ENCODE measurements at places on chromosomes 1 and 21. TPM values are rescaled to one million over a fixed set of nuclear protein-coding genes. Genes with fewer than 3 reads are reported as not detected.

ZSWIM5 gene
- total RNA-seq, result 0.79 TPM

CAPZA1 gene
- 19.7 TPM for total RNA-seq

DNA sequence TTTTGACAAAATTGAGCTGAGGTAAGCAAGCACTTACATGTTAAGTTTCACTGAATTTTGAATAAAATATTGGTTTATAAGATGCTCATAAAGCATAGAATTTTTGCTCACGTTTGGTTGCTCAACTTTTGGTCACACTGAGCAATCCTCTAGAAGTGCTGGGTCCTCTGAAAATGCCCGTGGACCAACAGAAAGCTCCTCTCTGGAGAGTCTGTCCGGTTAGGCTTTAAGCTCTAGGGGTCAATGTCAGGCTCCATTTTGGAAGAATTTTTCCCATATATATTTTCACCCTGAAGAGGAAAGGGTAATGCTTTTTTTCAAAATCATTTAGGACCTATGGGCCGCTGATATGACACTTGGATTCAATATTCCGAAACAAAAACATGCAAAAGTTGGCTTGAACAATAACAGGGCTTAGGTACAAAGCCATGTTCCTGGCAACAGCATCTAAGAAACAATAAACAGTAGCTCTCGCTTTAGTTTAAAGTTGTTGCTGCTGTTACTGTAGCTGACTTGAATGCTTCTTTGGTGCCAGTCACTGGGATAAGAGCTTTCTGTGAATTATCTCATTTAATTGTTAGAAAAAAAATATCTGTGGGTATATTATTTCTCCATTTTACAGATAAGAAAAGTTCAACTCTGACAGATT is 131.7 kb upstream of the ESRRG start:
- no peaks in the 10 kb centered on the region for H3K4me1 ChIP-seq
- no peak overlapping the region for H3K4me3 ChIP-seq
- DNase-seq, result no peak
- H3K27me3 ChIP-seq, result no peaks in the 10 kb centered on the region

DNA sequence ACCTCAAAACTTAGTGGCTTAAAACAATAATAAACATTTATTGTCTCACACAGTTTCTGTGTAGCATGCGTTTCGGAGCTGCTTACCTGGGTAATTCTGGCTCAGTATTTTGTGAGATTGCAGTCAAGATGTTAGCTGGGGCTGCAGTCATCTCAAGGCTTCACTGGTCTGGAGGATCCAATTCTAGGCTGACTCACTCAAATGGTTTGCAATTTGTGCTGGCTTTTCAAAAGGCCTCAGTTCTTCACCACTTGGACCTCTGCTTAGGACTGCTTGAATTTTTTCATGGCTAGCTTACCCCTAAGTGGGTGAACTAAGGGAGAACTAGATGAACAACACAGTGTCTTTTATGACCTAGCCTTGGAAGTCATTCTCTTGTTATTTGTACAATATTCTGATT is 21.0 kb downstream of the XPR1 start:
- no peak for DNase-seq
- H3K4me3 ChIP-seq, result no peak overlapping the region
- H3K36me3 ChIP-seq, result no peaks in the 10 kb centered on the region
- H3K27me3 ChIP-seq, result no peaks in the 10 kb centered on the region
- no peaks in the 10 kb centered on the region for H3K4me1 ChIP-seq

DNA sequence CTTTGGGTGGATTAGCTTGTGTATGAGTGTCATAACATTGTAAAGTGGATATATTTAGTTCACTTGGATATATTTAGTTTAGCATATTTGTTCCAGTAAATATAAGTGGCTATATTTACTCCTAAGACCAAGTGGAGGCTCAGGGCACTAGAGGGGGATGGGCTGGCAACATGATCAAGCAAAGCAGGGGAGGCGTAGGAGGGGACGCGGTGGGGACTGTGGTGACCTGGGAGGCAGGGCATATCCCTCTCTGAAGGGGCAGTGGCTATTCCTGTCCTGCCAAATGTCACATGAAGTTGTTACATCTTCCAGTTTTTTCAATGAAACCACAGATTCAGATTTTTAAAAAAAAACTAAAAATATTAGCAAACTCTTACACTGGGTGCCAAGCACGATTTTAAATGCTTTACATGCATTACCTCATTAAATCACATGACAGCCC is 51.9 kb upstream of the EDN2 start:
- H3K27ac ChIP-seq, result peak overlapping the region; percentile 74
- H3K36me3 ChIP-seq, result no peaks in the 10 kb centered on the region
- no peak overlapping the region for H3K4me3 ChIP-seq
- peaks cover 36% of the 10 kb centered on the region for H3K4me1 ChIP-seq
- H3K27me3 ChIP-seq, result no peaks in the 10 kb centered on the region
- no peak for DNase-seq

- no peak for DNase-seq
- H3K27ac ChIP-seq, result no peak overlapping the region
- H3K27me3 ChIP-seq, result no peaks in the 10 kb centered on the region
Measured at GRCh38 chr1:233240371-233240770, 55.2 kb downstream of the PCNX2 start.

- H3K36me3 ChIP-seq, result no peaks in the 10 kb centered on the region
- H3K27me3 ChIP-seq, result no peaks in the 10 kb centered on the region
- no peak overlapping the region for H3K27ac ChIP-seq
- no peaks in the 10 kb centered on the region for H3K4me1 ChIP-seq
- no peak overlapping the region for H3K4me3 ChIP-seq
Measured at GRCh38 chr1:229943988-229944743, 122.9 kb upstream of the GALNT2 start.

DNA sequence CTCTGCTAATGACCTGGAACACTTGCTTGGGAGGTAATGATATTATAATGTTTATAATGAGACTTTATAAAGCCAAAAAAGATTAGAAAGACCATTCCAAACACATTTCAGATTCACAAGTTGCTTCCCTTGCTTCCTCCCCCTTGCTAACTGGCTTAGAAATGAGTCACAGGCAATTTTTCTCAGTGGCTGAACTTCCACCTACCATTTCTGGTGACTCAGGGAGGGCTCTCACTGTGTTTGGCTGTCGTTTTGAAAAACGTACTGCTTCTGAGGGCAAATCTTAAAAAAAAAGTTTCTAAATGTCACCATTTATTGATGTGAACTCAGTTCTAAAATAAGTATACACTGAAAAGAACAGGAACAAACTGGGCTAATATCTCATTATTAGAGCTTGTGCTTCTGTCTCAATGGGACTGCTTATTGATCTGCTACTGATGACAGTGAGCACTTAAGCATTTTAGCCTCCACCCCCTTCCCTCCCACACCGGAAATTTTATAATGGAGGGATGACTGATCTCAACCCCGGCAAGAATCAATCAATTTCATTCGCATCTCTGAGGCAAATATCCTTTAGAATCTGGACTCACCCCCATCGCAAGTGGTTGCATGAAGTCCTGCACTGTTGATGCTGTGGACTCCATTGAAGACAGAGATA is 278.3 kb downstream of the KCTD3 start:
- no peaks in the 10 kb centered on the region for H3K36me3 ChIP-seq
- DNase-seq, result no peak
- H3K4me3 ChIP-seq, result no peak overlapping the region
- no peak overlapping the region for H3K27ac ChIP-seq
- H3K27me3 ChIP-seq, result no peaks in the 10 kb centered on the region
- H3K4me1 ChIP-seq, result no peaks in the 10 kb centered on the region

GRCh38 chr1:156750191-156750672 is 1.2 kb downstream of the HDGF start:
- H3K4me3 ChIP-seq, result peak overlapping the region; percentile 99
- DNase-seq, result no peak
- peaks cover 39% of the 10 kb centered on the region for H3K4me1 ChIP-seq
- no peaks in the 10 kb centered on the region for H3K36me3 ChIP-seq
- peak overlapping the region; percentile 100 for H3K27ac ChIP-seq

- H3K36me3 ChIP-seq, result no peaks in the 10 kb centered on the region
- no peak overlapping the region for H3K27ac ChIP-seq
- no peak overlapping the region for H3K4me3 ChIP-seq
Measured at GRCh38 chr1:147585640-147586383, 44.5 kb downstream of the BCL9 start.

DNA sequence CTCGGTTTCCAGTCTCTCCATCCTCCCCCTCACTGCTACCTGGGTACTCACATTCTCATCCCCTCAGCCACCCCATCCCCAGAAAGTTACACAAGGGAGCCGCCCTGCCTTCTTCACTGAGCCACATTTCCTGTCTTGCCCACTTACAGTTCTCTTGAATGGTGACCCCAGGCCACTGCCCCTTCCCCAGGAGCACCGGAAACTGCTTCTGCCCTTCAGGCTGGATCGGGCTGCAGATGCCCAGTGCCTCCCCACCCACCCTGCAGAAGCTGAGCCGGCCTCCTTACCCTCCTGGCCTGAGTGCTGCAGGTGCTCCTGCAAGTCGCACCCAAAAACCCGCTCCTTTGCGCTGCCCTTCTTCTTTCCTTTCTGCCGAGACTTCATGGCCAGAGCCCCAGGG is 450 bp downstream of the ARHGAP30 start:
- no peak for DNase-seq
- peak overlapping the region; percentile 51 for H3K27ac ChIP-seq
- H3K36me3 ChIP-seq, result no peaks in the 10 kb centered on the region
- H3K27me3 ChIP-seq, result no peaks in the 10 kb centered on the region

GRCh38 chr1:146012703-146013558 is 8.6 kb downstream of the HJV start:
- H3K27ac ChIP-seq, result no peak overlapping the region
- no peaks in the 10 kb centered on the region for H3K27me3 ChIP-seq
- no peaks in the 10 kb centered on the region for H3K36me3 ChIP-seq

- DNase-seq, result no peak
- H3K4me1 ChIP-seq, result no peaks in the 10 kb centered on the region
- peaks cover 72% of the 10 kb centered on the region for H3K36me3 ChIP-seq
Measured at GRCh38 chr1:227002531-227003049, 62.5 kb downstream of the COQ8A start.

DNA sequence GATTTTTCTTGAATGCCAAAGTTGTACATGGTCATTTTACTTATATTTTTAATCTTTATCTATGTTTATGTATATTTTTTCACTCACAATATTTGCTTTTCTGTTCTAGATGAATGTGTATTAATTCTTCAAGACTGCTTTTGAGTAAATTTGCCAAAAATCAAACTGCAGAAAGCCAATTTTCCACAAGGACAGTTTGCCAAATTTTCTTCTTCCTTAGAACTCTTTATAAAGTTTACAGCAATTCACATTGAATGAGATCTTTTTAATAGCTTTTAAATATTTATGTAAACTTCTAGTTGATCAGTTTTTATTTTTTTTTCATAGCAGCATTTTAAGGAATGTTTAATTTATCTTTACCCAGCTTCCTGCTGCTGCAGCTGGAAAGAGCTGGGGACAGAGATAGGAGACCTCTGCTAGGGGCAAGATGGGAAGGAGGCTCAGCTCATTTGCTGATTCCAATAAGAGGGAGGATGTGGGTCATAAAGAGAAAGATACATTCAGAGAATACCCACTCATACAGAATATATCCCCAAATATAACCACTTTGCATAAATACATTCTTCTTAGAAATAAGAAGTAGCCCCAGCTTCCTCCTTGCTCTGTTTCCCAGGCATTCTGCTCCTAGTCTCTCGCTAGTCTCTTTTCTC is 93.0 kb downstream of the ODF2L start:
- no peak overlapping the region for H3K27ac ChIP-seq
- H3K27me3 ChIP-seq, result no peaks in the 10 kb centered on the region
- H3K36me3 ChIP-seq, result no peaks in the 10 kb centered on the region
- DNase-seq, result no peak
- no peak overlapping the region for H3K4me3 ChIP-seq

GRCh38 chr1:211566431-211567025 is 12.4 kb downstream of the SLC30A1 start:
- H3K36me3 ChIP-seq, result no peaks in the 10 kb centered on the region
- no peaks in the 10 kb centered on the region for H3K4me1 ChIP-seq
- no peaks in the 10 kb centered on the region for H3K27me3 ChIP-seq
- no peak for DNase-seq
- no peak overlapping the region for H3K4me3 ChIP-seq

DNA sequence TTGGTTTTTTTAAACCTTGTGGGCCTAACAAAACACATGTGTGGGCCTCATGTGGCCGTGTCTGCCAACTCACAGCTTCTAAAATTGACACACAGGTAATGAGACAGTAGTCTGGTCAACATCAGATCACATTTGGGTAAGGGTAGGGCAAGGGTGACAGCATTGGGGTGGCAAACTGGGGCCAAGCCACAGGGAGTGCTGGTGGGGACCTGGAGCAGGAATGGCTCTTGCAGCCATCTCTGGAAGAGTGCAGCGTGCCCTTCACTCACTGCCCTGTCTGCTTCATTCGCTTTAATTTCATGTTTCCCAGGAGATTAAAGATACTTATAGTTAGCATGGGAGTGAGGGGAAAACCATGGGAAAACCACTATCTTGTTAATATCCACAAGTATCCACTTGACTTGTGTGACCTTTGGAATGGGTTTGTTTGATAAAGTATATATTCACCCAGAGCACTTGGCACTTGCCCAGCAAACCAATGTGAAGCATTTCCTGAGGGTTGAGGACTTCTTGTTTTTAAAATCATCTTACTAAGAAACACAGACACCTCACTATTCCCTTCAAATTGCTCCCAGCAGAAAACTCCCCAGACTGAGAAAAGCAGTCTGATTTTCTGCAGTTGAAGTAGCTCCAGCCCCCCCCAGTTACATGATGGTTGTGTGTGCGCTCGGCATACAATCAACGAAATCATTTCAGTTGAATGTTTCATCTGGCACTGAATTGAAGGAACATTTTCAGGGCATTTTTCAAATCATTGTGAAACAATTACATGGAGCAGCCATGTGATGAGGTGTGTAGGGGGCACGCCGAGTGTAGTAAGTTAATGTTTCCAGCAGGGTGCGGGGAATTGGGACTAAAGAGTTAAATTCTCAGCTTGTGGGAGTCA is 175.7 kb downstream of the VPS13D start:
- no peak for DNase-seq
- H3K27me3 ChIP-seq, result no peaks in the 10 kb centered on the region
- H3K4me3 ChIP-seq, result no peak overlapping the region
- H3K27ac ChIP-seq, result peak overlapping the region; percentile 72
- H3K4me1 ChIP-seq, result peaks cover 45% of the 10 kb centered on the region
- H3K36me3 ChIP-seq, result peaks cover 54% of the 10 kb centered on the region

GRCh38 chr1:38000529-38001455 is 4.5 kb downstream of the FHL3 start:
- no peaks in the 10 kb centered on the region for H3K36me3 ChIP-seq
- H3K27ac ChIP-seq, result peak overlapping the region; percentile 93
- H3K4me3 ChIP-seq, result peak overlapping the region; percentile 26
- H3K4me1 ChIP-seq, result peaks cover 84% of the 10 kb centered on the region
- H3K27me3 ChIP-seq, result no peaks in the 10 kb centered on the region
